ENCODE measurements at places on chromosomes 6 and 20.

DNA sequence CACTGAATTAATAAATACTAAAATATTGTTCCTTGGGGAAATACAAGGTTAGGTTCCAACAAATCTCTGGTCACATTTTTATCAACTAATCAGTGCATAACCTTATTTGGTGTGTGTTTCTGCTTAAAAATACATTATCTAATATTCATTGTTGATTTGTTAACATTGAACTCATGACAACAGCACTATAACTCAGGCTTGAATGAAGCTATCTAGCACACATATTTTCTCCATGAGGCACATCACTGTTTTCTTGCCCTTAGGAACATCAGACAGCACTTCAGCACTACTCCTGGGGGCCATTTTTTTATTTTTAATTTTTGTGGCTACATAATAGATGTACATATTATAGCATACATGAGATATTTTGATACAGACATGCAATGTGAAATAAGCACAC lies 277.2 kb upstream of the NT5E start:
- DNase-seq: no peak

DNA sequence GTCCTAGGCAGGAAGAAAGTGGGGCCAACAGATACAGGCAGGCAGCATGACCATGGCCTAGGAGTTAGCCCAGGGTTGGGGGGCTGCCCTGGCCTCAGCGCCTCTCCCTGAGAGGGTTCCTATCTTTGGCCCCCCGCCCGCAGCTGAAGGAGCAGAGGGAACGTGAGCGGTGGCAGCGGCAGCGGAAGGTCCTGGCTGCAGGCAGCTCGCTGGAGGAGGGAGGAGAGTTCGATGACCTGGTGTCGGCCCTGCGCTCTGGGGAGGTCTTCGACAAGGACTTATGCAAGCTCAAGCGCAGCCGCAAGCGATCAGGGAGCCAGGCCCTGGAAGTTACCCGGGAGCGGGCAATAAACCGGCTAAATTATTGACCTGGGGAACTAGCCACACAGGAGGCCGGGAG lies 32.6 kb downstream of the MOCS1 start:
- DNase-seq: no peak

DNA sequence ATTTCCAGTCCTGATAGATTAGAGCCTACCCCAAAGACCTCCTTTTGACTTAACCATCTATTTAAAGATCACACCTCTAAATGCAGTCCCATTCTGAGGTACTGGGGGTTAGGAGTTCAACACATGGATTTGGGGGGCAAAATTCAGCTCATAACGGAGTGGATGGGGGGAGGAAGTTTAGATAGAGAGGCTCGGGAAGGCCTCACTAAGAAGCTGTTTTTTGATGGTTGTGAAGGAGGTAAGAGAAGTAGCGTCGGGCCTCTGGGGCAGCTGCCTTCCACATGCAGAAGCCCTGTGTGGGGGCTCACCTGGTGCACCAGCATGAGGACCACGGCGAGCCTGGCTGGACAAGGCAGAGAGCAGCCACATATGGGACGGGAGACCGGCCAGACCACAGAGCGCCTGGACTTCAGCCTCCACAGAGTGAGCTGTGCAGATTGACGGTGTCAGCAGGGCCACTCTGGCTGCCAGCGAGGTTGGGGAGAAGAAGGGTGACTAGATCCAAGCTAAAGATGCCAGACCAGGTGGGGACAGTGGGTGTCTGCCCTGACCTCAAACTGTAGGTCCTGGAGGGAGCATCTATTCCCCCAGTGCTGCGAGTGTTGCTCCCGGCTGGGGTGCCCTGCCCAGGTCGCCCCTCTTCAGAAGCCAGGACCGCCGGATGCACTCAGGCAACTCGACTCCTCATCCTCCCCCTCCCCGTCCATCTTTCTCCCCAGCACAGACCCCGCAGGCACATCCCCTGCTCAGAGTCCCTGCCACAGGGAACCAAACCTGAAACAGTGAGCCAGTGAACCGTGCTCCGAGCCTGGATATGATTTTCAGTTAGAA lies 5.1 kb upstream of the SYNJ2 start:
- no peak for DNase-seq

DNA sequence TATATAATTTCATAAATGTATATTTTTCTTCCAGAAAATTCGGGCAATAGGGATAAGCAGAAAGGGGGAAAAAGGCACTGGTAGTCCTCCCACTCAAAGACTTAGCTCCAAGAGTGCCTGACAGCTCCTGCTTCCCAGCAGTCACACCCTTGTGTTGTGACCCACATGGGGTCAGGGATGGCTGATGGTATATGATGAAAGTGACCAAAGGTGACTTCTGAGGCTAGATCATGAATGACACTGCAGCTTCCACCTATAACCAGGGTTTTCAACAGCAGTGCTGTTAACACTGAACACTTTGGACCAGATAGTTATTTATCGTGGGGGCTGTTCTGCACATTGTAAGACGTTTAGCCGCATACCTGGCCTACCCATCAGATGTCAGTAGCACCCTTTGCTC lies 22.3 kb downstream of the FAM50B start:
- no peak for DNase-seq

DNA sequence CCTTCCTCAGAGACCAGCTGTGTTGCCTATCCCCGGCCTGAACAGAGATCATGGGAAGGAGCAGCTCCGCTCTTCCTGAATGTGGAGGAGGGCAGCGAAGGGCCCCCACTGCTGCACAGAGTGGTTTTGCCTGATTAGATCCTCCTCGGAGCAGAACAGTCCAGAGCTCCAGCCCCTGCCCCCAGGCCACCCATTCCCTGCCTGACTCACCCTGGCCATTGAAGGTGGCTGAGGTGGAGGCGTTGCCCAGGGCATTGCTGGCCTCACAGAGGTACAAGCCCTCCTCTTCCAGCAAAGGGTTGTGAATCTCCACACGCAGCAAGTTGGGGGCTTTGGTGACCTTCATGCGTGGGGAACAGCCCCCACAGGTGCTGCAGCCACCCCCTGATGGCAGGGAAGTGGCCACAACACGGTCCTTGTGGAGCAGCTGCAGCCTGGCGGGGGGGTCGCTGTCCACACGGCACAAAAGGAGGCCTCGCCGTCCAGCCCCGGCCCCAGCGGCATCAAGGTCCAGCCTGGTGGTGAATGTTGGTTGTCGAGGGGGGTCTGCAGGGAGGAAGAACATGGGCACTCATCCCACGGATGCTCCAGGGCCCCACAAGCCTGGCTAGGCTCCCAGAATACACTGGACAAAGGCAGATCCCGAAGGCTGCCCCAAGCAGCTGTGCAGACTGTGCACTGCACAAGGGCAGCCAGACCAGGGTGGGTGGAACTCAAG lies 14.7 kb downstream of the SIGLEC1 start:
- DNase-seq: peak; percentile 32

- DNase-seq: no peak
Observed at GRCh38 chr6:35359346-35359743, 17.0 kb downstream of the PPARD start.

- DNase-seq: no peak
Observed at GRCh38 chr6:91611190-91611589, 1024.3 kb upstream of the MAP3K7 start.

DNA sequence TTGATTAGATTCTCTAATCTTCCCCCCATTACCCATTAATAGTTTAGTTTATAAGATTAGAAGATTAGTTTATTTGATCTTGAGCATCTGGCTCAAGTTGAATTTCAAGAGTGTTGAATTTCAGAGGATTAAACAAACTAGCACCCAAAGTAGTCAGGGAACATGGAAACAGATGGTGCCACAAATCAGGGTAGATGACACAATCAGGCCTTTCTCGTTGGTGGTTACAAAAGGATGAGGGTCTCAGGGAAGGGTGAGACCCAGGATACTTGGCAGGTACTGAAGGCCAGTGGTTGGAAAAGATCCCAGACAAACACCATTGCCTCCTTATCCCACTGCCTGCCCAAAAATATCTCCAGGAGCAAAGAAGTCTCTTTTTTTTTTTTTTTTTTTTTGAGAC lies 29.5 kb upstream of the ADGRF1 start:
- peak; percentile 4 for DNase-seq

DNA sequence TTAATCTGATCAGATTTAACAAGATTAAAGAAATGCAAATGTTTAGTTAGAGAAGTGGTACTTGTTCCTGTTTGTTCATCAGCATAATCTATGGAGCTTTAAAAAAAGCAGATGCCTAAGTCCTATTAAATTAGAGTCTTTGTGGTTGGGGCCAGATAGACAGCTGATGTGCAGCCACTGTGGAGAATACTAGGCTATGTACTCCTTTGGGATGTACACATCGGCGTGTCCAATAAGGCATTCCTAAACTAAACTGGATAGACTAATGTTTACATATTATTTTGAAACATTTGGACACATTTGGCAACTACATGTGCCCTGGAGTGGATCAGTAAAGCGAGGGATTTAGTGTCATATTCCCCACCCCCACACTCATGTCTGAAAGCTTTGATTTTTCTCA lies 459.5 kb downstream of the LMBRD1 start:
- DNase-seq: no peak

Data from RPMI7951 (cell line).